Substantia nigra (tissue), 51 donors: ENCODE measurements at places on chromosomes 2 and 18.

- no peak for DNase-seq
Measured at GRCh38 chr2:201517094-201517493, 65.6 kb downstream of the STRADB start.

- DNase-seq: no peak
Measured at GRCh38 chr2:65715323-65715722, 282.9 kb upstream of the SPRED2 start.

- DNase-seq: no peak
Measured at GRCh38 chr2:27572998-27573429, 9.8 kb upstream of the ZNF512 start.

GRCh38 chr2:99691926-99692325 lies 202.1 kb upstream of the REV1 start:
- DNase-seq: no peak

GRCh38 chr2:20557635-20558034 lies 93.3 kb downstream of the HS1BP3 start:
- DNase-seq: no peak

DNA sequence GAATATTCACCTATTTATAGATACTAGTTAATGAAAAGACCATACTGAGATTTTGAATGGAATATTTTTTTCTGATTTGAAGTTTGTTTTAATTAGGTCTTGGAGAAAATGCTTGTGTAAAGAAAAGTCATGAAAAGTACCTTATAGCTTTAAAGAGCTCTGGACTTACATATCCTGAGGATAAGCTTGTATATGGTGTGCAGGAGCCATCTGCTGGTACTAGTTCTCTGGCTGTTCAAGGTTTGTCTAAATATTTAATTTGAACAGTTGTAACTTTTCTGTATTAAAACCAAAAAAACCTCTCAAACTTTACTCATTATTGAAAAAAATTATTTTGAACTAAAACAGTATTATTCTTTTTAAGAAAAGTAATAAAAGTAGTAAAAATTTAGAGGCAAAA lies 50.1 kb downstream of the UBR3 start:
- no peak for DNase-seq

- no peak for DNase-seq
Measured at GRCh38 chr2:103145739-103146138, 383.9 kb downstream of the TMEM182 start.

DNA sequence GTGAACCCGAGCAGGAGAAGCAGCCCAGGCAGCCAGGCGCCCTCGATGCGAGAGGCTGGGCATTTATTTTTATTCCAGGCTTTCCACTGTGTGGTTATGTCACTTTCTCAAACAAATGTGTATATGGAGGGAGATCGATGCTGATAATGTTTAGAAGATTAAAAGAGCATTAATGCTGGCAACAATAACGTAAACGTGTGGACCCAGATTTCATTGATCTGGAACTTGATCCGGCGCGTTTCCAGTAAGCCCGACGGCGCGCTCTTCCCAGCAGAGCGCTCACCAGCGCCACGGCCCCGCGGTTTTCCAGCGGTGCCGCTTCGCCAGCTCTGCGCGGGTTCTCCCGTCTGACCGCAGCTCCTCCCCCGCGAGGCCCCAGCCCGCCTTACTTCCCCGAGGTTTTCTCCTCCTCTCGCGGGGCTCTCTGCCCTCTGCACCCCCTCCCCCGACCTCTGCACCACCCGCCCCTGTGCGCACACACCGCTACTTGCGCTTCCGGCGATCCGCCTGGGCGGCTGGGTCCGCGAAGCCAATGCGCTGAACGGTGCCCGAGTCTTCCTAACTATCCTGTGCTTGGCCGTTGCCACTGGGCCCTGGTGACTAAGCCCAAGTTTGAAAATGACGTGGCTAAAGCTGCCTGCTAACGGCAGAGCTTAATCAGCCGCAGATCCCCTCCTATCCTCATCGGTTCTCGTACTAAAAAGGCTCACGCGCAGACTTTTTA lies 6.1 kb downstream of the ONECUT2 start:
- DNase-seq: no peak

DNA sequence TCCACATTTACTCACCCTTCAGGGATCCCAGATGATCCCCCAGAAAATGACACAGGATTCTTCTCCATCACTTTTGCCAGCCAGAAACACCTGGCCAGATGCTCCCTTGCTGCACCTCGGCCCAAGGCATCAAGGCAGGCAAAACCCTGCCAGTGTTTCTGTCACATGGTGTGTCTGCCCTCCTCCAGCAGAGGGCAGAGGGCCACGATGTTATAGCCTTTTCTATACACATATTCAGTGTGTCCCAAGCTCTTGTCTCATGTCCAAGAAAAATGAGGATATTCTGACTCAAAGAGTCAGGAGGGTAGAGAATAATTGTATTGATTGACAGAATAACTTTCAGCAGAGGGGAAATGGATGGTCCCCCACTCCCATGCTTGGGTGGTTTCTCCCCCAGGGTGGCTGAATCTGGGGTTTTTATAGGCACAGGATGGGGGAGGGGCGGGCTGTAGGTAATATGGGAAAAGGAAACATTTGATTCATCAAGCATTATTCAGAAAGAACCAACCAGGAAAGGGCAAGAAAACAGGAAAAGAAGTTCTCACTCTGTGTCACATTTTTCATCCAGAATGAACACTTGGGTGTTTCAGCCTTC lies 933.9 kb downstream of the TRIB2 start:
- no peak for DNase-seq

DNA sequence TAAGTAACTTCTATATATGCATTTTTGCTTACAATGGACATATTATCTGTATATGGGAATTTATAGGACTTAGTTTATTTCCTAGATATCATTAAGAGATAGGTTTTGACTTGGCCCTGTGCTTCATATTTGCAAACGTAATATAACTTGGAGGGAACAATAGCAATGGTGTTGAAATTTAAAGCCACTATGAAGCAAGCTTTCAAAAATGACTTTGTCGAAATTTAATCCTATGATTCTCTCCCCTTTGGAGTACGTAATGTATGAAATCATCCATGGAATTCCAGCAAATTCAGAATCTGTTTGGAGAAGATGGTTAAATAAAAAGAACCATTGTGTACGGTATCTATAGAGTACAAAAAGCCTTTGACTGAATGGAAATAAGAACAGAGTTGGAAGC lies 486.3 kb downstream of the ARHGAP15 start:
- no peak for DNase-seq

GRCh38 chr2:64210816-64211215 lies 66.6 kb upstream of the PELI1 start:
- no peak for DNase-seq

- no peak for DNase-seq
Measured at GRCh38 chr2:161421686-161422085, 5.6 kb downstream of the TBR1 start.

- DNase-seq: no peak
Measured at GRCh38 chr2:121387591-121388325, 102.8 kb upstream of the TFCP2L1 start.

- no peak for DNase-seq
Measured at GRCh38 chr2:159009940-159010339, 41.5 kb downstream of the TANC1 start.

DNA sequence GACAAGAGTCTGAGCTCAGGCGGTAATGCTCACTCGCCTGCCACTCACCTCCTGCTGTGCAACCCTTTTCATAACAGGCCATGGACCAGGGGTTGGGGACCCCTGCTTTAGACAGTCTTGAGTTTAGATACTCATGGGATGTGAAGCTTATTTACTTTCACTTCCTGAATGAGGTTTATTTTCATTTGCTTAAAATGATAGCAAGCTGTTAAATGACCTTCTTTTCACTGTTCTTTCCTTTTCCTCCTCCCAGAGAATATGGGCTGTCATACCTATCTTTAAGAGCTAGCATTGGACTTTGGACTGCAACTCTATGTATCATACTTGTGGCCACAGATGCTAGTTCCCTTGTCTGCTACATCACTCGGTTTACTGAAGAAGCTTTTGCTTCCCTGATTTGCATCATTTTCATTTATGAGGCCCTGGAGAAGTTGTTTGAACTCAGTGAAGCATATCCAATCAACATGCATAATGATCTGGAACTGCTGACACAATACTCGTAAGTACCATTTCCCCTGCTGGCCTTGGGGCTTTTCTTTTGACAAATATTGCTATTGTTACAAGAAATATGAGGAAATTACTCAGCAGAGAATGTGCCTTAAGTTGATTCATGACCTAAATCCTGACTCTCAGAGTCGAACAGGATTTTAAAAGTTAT lies 168.5 kb downstream of the DPP4 start:
- no peak for DNase-seq
